ENCODE measurements at places on chromosomes 12 and 14. TPM values are rescaled to one million over a fixed set of nuclear protein-coding genes. Genes with fewer than 3 reads are reported as not detected.

DNA sequence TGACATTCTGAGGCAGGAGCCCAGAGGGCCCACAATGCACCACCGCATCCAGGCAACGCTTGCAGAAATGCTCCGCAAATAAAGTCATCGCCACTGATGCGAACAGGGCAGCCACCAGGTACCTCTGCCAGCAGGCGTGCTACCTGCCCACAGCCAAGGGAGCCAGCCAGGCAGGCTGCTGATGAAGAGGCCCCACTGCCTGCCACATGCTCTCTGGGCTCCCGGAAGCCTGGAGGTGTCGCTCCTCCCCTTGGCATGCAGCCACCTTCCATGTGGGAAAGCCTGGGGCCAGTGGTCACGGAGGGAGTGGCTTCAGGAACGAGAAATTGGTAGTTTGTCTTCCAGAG lies 14.7 kb downstream of the GPR132 start:
- H3K36me3 ChIP-seq = peaks cover 36% of the 10 kb centered on the region
- H3K4me1 ChIP-seq = peaks cover 4% of the 10 kb centered on the region
- H3K4me3 ChIP-seq = no peak overlapping the region
- H3K27ac ChIP-seq = no peak overlapping the region

DNA sequence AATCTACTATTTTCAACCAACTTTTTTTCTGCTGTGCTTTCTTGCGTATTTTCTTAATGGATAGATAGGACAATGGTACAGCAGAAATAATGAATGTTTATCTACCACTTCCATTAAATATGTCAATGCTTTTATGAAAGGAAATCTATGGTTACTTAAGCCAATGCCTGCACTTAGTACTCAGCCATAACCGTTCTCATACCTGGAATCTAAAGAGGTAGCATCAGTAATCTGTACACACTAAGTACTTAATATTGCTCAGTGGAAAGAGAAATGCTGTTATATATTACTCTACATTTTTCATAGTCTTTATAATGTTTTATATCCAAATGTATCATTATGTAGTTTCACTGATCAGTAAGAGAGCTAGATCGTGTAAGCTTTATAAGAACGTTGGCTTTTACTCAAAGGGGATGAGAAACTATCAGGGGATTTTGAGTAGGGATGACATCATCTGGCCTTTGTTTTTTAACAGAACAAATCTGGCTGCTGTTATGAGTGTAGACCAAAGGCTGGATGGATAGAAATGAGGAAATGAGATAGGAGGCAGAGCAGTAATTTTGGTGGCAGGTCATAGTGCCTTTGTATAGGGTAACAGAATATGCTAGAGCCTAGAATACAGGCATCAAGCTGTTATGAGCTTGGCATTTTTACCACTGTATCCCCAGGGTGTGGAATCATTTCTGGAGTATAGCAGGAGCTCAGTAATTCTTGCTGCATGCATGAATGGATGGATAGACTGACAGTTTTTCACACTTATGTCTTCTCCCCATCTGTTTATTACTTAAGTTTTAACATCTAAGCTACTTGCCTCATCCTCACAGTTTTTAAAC lies 34.0 kb downstream of the ALG10B start:
- no peak overlapping the region for H3K4me3 ChIP-seq
- H3K4me1 ChIP-seq = no peaks in the 10 kb centered on the region
- no peak overlapping the region for H3K27ac ChIP-seq
- H3K36me3 ChIP-seq = no peaks in the 10 kb centered on the region
- no peak for DNase-seq
- H3K27me3 ChIP-seq = no peaks in the 10 kb centered on the region

KRT7 gene
- 4.2 TPM for total RNA-seq

ADIPOR2 gene
- 69.2 TPM for total RNA-seq

FSCB gene
- not detected for total RNA-seq

KRT73 gene
- total RNA-seq = not detected

Data from activated T-helper 2 cell treated with anti-CD3 and anti-CD28 coated beads, Interferon-gamma antibody, Interleukin-2, Interleukin-4, amounts not matched to agents 10 μg/mL and 5 μg/mL and 100 μg/mL, durations not matched to agents 14 hours and 24 hours and 36 hours (primary cell).